ENCODE measurements at places on chromosomes 7 and 10.

GRCh38 chr10:72719941-72720592, 28.1 kb downstream of the MCU start:
- DNase-seq = no peak

DNA sequence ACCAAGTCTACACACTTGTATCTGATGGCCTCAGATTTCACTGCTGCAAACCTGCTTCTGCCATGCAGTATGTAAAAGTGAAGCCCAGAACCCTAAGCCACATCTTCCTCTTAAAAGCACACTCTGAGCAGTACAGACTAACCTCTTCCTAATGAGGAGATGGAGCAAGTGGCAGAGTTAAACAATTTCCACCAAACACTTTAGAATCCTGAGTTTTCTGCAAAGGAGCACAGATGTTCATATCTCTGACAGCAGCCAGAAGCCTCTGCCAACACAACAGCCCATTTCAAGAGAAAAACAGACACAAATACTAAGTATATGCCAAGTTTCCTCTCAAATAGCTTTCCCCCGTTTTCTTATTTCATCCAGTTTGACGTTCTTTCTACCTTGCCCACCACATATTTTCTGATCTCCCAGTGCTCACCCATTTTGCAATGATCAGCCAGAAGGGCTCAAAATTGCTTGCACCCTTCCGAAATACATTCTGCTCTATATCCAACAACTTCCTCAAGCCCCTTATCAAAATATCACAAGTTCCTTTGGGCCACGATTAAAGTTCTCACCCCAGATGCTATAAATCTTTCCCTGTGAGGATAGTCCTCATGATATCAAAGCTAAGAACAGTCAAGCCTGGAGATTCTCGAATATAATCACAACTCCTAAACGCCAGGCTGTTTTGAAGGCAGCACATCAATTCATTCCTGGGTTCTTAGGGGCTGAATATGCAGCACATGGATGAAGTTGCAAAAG, 27.5 kb downstream of the ELMO1 start:
- no peak for DNase-seq

GRCh38 chr7:117146059-117146458, 176.8 kb downstream of the WNT2 start:
- DNase-seq = no peak

GRCh38 chr10:44801383-44802327, 109.5 kb upstream of the TMEM72 start:
- peak; percentile 96 for DNase-seq

DNA sequence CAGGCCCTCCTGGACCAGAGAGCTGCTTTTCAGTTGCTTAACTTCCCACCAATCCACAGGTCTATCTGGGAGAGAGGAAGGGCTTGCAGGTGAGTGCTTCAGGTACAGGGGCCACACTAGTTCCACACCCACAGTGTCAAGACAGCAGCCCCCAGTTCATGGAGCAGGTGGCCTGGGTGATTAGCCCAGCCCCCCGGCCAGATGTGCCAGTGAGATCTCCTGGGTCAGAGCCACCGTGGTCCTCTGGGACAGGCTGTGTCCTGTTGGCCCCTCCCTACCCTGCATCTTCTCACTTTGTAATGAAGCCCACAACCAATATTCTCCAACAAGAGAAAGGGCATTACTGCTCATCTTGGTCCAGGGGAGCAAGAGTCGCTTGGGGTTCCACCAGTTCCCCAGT, 30.6 kb downstream of the DRGX start:
- no peak for DNase-seq

GRCh38 chr10:646118-646524, 43.3 kb downstream of the DIP2C start:
- DNase-seq = no peak

DNA sequence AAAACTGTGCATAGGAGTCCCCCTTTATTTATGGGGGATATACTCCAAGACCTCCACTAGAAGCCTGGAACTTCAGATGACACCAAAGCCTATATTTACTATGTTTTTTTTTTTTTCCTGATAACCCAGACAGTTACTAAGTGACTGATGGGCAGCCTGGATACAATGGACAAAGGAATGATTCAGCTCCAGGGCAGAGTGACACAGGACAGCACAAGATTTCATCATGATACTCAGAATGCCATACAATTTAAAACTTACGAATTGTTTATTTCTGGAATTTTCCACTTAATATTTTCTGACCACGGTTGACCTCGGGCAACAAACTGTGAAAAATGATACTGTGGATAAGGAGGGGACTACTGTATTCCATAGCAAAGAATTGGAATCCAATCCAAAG, 843.6 kb downstream of the PCDH15 start:
- no peak for DNase-seq

DNA sequence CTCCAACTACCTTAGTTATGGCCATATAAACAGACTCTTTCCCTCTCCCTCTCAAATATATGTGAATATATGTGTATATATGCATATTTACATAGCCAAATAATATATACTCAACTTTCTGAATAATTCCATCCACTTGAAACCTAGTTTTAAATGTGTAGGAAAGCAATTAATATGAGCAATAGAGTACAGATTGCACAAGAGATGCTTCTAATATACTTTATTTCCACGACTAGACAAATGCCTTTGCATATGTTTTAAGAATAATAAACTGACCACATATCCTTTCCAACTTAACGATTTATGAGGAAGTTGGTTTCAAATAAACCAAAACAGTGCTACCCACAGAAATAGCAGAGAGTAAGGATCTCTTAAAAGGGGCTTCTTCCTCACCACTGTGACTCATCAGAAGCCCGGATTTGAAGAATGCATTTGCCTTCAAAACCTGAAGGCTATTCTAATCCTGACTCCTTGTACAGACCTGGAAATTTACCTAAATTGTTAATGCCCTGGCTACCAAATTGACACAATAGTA, 266.3 kb downstream of the AHR start:
- peak; percentile 91 for DNase-seq

- DNase-seq = no peak
Observed at GRCh38 chr7:17029150-17029549, 147.4 kb upstream of the AGR3 start.

DNA sequence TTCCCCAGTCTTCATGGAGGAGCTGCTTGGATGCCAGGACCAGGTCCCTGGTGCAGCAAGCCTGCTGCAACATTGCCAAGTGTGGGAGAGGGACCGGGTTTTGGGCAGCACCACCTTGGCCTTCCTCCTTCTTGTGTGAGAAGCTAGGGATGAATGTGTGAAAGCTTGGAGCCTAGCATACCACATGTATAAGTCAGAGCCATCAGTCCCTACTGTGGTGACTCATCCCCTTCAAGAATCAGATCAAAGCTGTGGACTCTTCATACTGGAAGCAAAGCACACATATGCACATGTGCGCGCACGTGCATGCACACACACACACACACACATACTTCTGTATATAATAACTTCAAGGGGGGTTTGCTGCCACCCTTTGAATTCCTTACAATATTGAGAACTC, 527.8 kb downstream of the LRMDA start:
- DNase-seq = peak; percentile 97

GRCh38 chr10:124318076-124318475, 100.6 kb downstream of the OAT start:
- DNase-seq = no peak

DNA sequence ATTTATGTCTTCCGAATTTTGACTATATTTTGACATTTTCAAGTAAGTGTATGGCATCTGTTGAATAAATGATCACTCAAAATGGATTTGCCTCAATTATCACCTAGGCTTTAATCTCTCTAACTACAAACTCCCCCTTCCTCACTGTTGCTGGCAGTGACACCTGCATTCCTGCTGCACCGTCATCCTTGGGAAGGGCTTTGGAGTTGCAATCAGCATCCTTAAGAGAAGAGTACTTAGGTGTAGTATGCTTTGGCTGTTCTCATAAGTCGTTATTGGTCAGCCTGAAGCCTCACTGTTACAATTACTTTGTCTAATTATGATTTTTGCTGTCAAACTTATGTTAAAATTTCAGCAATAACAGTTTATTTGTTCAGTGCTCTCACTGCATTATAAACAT, 415.0 kb downstream of the NRG3 start:
- DNase-seq = no peak

GRCh38 chr7:137609500-137609899, 237.3 kb downstream of the DGKI start:
- DNase-seq = peak; percentile 12

- DNase-seq = no peak
Observed at GRCh38 chr7:39535720-39536119, 30.5 kb upstream of the YAE1 start.

DNA sequence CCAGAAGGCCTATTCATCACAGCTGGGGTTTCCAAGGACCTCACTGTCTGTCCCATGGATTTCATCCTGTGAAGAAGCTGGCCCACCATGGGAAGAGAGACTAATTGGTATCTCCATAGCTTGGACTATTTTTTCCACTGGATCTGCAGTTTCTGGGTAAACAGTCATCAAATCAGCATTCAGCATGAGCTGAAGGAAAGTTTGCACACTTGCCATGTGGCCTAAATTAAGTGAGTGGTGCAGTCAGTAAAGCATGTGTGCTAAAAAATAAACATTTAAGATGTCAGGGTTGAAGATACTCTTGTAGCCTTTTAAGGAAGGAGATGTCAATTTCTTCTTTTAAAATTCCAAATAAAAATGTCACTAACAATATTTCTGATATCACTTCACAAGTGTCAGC, 381.1 kb upstream of the ZMIZ1 start:
- peak; percentile 46 for DNase-seq

DNA sequence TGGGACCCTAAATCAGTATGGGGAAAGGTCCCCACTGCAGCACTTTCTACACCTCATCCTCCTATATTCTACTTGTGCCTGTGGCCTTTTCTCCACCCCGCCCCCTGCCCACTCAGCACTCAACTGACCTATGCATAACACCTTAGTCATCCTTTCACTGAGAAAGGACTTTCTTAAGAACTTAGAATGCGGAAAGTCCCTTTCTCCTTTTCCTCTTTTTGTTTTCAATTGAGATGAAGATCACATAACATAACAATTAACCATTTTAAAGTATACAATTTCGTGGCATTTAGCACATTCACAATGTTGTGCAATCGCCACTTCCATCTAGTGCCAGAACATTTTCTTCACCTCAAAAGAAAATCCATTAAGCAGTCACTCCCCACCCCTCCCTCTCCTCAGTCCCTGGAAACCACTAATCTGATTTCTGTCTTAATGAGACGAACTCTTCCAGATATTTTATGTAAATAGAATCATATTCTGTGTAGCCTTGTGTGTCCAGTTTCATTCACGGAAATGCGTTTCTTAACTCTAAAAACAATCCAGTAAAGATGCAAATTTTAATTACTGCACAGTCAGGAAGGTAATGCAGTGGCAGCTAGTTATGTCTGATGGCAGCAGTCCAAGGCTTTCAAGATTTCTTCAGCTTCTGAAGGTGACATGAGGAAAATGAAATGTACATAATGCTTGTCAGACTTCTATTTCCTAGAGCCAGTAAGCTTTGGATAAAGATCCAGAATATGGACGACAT, 41.7 kb downstream of the FAS start:
- peak; percentile 72 for DNase-seq

DNA sequence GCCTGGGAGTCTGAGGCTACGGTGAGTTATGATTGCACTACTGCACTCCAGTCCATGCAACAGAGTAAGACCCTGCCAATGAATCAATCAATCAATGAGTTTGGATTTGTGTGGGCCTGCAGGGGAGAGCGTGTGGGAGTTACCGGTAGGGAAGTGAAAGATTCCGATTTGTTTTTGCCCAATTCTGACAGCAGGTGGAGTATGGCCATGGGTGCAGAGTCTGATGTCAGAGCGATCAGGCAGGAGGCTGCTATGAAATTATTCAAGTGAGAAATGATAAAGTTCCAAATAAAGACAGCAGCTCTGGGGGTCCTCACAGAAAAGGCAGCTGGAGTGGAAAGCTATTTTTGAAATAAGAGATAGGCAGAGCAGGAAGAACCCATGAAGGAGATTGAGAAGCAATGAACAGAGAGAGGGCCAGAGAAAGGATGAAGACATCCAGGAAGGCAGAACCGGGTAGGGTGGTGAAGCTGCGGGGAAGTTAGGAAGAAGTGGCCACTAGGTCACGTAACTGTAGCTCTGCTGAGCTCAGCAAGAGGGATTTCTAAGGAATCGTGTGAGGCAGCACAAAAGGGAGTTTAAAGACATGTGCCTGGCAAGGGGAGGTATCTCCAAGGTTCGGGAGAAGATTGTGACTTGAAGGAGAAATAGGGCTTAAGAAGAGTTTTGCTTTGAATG, 93.7 kb upstream of the NMT2 start:
- peak; percentile 34 for DNase-seq

DNA sequence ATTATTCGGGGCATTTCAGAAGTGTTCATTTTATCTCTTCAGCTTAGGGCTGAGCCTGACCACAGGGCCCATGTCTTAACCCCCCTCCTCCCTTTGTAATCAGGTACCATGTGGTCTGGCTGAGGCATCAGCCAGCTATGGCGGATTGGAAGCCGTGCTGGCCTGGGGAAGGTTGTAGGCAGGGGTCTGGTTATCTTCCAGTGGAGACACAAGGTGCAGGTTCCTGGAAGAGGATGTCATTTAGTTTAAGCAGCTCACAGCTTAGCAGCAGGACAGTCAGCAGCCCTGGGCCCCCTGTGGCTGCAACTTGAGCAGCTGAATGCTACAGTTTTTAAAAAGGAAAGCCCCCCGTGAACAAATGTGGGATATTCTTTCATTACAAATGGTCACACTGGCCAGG, 22.1 kb downstream of the BAG3 start:
- DNase-seq = no peak

DNA sequence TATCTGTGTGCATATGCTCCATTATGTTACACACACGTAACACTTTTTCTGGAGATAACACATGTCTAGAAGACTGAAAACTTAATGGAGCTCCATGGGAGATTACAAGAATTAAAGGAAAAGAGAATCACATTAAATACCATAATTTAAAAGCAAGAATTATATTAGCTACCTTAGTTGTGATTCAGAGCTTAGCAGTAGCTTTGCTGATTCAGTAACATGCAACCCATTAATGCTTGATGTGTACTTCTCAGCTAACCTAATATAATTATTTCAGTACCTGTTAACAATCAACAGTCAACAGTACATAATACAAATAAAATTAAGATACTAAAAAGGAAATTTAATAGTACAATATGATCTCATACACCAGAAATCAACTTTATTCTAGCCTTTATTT, 73.8 kb upstream of the GPR22 start:
- DNase-seq = no peak

Data from fibroblast of upper back skin (primary cell).